ENCODE measurements at places on chromosomes 1 and 21.
A peak's percentile ranks its signal among the peaks of the same experiment; 100 is the strongest.

DNA sequence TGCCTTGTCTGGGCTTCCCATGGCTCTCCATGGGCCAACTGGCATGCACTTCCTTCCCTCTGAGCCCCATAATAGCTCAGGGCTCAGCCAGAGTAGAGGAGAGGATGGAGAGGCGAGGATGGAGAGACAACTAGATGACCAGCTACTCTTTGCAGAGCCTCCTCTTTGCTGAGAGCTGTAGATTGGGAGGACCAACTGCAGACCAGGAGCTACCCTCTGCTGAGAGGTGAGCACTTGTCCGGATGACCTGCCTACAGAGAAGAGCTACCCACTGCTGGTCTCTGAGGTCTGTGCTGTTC is 58.0 kb upstream of the ETV3 start:
- no peak for DNase-seq

DNA sequence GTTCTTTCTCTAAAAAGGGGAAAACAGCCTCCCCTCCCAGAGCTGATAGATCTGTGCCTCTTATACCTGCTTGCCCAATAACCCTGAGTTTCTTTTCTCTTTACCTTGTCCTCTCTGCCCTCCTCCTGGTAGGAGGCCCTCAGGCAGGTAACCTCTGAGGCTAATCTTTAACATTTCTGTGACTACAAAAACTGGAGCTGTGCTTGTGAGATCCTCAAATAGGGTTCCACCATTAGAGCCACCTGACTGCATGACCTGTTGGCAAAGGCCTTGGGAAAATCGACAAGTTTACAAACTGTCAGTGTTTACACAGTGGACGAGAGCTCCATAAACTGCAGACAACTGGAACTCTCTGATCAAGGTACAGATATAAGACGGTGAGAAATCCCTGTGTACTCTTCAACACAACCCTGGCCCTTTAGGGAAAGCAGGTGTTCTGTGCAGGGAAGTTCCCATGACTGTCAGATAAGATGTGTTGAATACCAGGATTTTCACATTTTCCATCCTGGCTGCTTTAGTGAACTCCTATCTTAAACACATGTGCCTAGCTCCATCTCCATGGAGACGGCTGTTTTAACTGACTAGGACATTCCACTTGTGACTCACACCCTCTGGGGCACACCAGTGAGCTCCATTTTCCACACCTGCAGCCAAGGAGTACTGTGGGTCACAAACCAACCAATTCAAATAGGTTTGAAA is 38.3 kb downstream of the ECE1 start:
- DNase-seq, result no peak

- no peak for DNase-seq
Observed at GRCh38 chr1:32309960-32310359, 18.1 kb downstream of the HDAC1 start.

- DNase-seq, result no peak
Observed at GRCh38 chr1:48792961-48793360, 16.3 kb upstream of the BEND5 start.

- DNase-seq, result no peak
Observed at GRCh38 chr1:226086776-226087175, 24.3 kb downstream of the H3-3A start.

- DNase-seq, result no peak
Observed at GRCh38 chr1:210697185-210697584, 368.5 kb downstream of the HHAT start.

DNA sequence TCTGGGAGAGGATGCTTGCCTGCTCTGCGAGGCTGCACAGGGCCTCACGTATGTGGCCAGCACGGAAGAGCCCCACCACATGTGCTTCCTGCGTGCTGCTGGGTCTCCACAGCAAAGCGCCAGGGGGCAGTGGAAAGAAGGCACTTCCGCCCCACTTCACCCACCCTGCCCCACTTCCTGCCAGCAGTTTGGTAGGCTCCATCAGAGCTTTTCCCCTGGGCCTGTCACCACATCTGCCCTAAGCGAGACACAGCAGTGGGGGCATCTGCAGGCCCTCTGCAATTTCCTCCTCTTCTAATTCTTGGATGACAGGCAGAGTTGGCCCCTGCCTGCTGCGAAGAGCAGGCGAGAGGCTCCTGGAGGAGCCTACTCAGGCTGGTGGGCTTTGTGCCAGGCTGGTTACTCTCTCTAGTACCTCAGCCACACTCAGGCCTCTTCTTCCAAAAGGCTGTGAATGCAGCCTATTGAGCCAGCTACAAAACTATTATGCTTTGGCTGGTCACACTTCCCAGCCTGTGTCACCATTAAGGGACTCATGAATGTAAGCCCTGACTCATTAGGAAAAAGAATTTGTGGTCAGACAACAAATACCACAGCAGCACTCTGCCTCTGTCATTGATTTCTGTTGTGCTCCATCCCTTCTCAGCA is 25.0 kb downstream of the CD244 start:
- DNase-seq, result peak; percentile 84

DNA sequence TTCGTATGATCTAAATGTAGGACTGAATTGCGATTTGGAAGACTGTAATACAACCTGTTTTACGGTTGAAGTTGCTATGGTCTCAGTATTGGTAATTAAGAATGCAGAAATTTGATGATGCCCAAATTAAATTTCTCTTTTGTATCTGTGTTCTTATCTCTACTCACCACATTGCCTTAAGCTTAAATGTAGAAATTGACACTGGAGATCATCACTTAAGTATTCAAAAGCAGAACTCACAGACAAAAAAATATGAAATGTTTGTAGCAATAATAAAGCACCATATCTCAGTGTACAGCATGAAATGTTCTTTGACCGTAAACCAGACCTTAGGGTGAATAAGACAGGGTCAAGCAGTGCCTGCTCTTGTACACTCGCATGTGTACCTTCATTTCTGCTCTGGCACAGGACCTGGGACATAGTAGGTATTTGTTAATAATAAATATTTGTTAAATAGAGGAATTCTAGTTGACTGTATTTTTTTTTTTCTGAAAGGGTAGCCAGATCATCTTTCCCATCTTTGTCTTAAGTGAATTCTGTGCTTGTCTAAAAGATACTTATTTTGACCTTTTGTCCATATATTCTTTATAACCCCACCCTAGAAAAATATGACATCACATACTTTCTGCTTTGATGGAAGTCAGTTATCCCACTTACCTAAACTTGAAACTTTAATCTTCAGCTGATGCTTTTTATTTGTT is 1.5 kb downstream of the CDC7 start:
- DNase-seq, result no peak

DNA sequence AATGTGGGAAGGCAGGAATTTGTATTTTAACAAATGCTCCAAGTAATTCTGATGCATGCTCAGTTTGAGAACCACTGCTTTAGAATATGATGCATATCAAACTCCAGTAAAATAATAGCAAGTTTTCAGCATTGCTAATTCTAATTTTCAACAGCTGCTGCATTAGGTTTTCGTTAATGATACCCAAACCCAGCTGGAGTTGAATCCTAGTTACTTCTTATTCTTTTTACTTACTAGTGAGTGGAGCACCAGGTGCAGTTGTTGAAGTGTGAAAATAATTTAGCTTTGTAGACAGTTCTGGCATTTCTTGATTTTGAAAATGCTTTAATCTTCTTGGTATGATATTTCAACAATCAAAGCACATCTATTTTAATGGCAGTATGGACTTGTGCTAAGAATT is 138.5 kb downstream of the HS2ST1 start:
- DNase-seq, result no peak

GRCh38 chr1:115239426-115239825 is 98.6 kb downstream of the NGF start:
- no peak for DNase-seq
